ENCODE measurements at places on chromosomes 7 and 10.

- DNase-seq: no peak
Observed at GRCh38 chr10:71745664-71746250, 26.2 kb upstream of the C10orf105 start.

GRCh38 chr10:124719213-124719851 lies 24.8 kb downstream of the FAM53B start:
- DNase-seq: peak; percentile 50

GRCh38 chr10:31751051-31751737 lies 177.4 kb downstream of the ARHGAP12 start:
- DNase-seq: no peak

GRCh38 chr7:47755248-47755647 lies 173.3 kb upstream of the TNS3 start:
- DNase-seq: no peak

GRCh38 chr7:99041526-99041925 lies 102.4 kb downstream of the SMURF1 start:
- DNase-seq: no peak

- no peak for DNase-seq
Observed at GRCh38 chr7:51601461-51601860, 284.9 kb upstream of the COBL start.

DNA sequence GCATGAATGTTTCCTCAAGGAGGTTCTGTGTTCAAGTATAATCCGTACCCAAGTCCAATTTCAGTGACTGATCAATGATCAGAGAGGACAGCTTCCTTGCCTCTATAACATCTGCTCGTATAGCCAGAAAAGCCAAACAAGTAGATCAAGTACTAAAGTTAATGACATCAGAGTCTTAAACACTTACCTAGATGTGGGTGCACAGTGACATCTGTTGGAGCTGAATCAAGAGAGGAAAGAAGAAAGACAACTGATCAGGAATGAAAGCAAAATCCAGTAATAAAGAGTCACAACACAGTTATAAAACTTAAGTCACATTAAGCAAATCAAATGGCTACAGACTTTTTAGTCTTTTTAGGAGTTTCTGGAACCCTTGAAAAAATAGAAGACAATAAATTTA lies 236.5 kb downstream of the RELN start:
- no peak for DNase-seq

GRCh38 chr7:23334482-23335056 lies 35.4 kb downstream of the MALSU1 start:
- DNase-seq: no peak

Measured in stimulated activated CD8-positive, alpha-beta memory T cell treated with anti-CD3 and anti-CD28 coated beads, Interleukin-4, amount 100 ng/mL, for 1 hour (primary cell).